ENCODE measurements at places on chromosomes 3 and 15. TPM values are rescaled to one million over a fixed set of nuclear protein-coding genes. Genes with fewer than 3 reads are reported as not detected.

The CCR4 gene
- not detected for total RNA-seq

The SLC28A2 gene
- not detected for total RNA-seq

The CACNA2D2 gene
- 0.79 TPM for total RNA-seq

The TM4SF1 gene
- total RNA-seq: 79.0 TPM

The KY gene
- total RNA-seq: 4.9 TPM

DNA sequence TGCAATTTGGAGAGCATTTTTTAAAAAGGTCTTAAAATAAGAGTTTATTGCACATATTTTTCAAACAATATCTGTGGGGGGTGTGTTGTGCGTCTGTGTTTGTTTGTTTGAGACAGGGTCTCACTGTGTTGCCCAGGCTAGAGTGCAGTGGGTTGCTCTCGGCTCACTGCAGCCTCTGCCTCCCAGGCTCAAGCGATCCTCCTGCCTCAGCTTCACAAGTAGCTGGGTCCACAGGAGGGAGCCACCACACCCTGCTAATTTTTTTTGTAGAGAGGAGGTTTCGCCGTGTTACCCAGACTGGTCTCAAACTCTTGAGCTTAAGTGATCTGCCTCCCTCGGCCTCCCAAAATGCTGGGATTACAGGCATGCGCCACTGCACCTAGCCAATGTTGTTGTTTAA is 2.7 kb downstream of the MLF1 start:
- H3K27ac ChIP-seq: no peak overlapping the region
- H3K4me1 ChIP-seq: no peaks in the 10 kb centered on the region
- no peak for DNase-seq
- H3K36me3 ChIP-seq: no peaks in the 10 kb centered on the region

DNA sequence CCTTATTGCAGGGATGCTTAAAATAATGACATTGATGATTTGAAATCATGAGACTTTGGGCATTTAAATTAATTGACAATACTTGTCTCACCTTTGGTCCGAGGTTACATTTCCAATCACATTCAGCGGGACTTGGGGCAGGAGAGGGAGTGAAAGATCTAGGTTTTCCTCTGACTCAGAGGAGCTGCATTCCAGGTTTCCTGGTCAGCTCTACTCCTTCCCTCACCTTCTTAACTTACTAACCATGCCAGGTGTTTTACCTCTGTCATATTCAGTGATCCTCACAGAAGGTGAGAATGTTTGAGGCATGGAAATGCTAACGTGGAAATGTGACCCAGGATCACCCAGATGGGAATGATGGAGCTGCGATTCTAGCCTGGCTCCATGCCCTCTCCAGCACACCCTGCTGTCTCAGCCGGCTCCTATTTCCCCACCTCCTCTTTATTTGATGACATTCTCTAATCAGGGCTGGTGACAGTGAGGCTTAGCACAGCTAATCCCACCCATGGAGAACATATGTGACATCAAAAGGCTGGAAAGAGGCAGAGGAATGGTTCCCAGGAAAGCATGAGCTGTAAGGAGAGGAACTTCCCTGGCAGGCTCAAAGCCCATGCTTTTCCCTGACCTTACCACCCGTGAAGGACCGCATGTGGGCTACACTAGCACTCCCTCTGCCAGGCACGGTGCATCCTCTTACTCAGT is 38.7 kb downstream of the THSD4 start:
- H3K27ac ChIP-seq: no peak overlapping the region
- H3K4me3 ChIP-seq: no peak overlapping the region
- no peak for DNase-seq
- H3K27me3 ChIP-seq: no peaks in the 10 kb centered on the region
- H3K36me3 ChIP-seq: no peaks in the 10 kb centered on the region

DNA sequence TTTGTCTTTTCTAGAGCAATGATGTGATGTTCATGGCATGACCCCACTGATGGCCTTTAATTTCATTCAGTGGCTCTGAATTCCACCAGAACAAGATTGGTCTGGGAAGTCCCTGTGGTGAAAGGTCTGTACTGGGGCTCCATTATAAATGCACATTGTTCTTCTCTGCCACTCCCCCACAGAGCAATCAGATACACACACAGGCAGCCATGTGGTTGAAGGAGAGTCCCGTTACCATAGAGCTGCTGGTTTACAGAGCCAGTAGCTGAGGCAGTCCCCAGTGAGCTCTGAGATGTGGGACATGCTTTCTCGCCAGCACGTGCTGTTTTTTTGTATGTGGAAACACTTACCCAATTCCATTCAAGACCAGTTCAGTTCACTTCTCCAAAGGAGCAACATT is 172.7 kb upstream of the TRIM42 start:
- H3K4me3 ChIP-seq: no peak overlapping the region
- H3K27me3 ChIP-seq: no peaks in the 10 kb centered on the region

GRCh38 chr15:95590533-95591044 is 739.9 kb upstream of the NR2F2 start:
- no peaks in the 10 kb centered on the region for H3K27me3 ChIP-seq
- no peak overlapping the region for H3K27ac ChIP-seq
- DNase-seq: no peak
- no peak overlapping the region for H3K4me3 ChIP-seq
- H3K36me3 ChIP-seq: no peaks in the 10 kb centered on the region

- H3K4me3 ChIP-seq: no peak overlapping the region
- DNase-seq: no peak
- H3K36me3 ChIP-seq: no peaks in the 10 kb centered on the region
- H3K4me1 ChIP-seq: peaks cover 25% of the 10 kb centered on the region
- no peaks in the 10 kb centered on the region for H3K27me3 ChIP-seq
- H3K27ac ChIP-seq: no peak overlapping the region
These were observed 230.0 kb upstream of the CTNNB1 start for GRCh38 chr3:40969341-40969740.

GRCh38 chr15:40942337-40942854 is 10.9 kb upstream of the CHAC1 start:
- H3K36me3 ChIP-seq: no peaks in the 10 kb centered on the region
- peak overlapping the region; percentile 97 for H3K27ac ChIP-seq
- H3K4me1 ChIP-seq: peaks cover 12% of the 10 kb centered on the region
- no peak for DNase-seq

DNA sequence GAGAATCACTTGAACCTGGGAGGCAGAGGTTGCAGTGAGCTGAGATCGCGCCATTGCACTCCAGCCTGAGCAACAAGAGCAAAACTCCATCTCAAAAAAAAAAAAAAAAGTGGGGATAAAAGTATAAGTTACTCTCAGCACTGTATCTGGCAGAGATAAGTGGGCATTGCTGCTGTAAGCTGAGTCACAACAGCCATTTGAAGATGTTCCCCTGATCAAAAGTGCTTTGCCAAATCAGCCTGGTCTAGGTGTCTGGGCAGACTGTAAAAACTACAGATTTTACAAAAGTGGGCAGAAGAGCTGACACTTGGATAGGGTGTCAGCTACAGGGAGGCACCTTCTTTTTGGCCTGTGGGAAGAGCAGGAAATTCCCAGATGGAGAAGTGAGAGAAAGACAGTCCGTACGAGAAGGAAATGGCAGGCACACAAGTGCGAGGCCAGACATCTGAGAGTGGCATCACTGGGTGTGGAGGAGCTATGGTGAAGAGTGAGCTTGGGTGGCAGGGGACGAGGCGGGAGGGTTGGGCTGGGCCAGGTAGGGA is 78.5 kb downstream of the TRAK1 start:
- no peaks in the 10 kb centered on the region for H3K27me3 ChIP-seq
- no peak for DNase-seq
- no peak overlapping the region for H3K4me3 ChIP-seq
- H3K27ac ChIP-seq: no peak overlapping the region

- H3K4me3 ChIP-seq: no peak overlapping the region
- peaks cover 40% of the 10 kb centered on the region for H3K36me3 ChIP-seq
- no peak for DNase-seq
- H3K4me1 ChIP-seq: peaks cover 29% of the 10 kb centered on the region
- H3K27me3 ChIP-seq: no peaks in the 10 kb centered on the region
These were observed 55.2 kb downstream of the PGPEP1L start for GRCh38 chr15:98952381-98952803.

GRCh38 chr15:68888419-68888818 is 41.9 kb upstream of the SPESP1 start:
- DNase-seq: no peak
- no peak overlapping the region for H3K27ac ChIP-seq
- no peaks in the 10 kb centered on the region for H3K4me1 ChIP-seq
- no peaks in the 10 kb centered on the region for H3K36me3 ChIP-seq
- H3K4me3 ChIP-seq: no peak overlapping the region
